ENCODE measurements at places on chromosomes 2 and 18. TPM values are rescaled to one million over a fixed set of nuclear protein-coding genes. Genes with fewer than 3 reads are reported as not detected.

NAGK gene
- total RNA-seq = 18.4 TPM

GRCh38 chr2:65746931-65747675, 314.7 kb upstream of the SPRED2 start:
- peak; percentile 38 for DNase-seq

- no peak for DNase-seq
Observed at GRCh38 chr2:181563101-181563692, 93.7 kb downstream of the CERKL start.

- DNase-seq = no peak
Observed at GRCh38 chr2:1972422-1972821, 228.1 kb upstream of the PXDN start.

DNA sequence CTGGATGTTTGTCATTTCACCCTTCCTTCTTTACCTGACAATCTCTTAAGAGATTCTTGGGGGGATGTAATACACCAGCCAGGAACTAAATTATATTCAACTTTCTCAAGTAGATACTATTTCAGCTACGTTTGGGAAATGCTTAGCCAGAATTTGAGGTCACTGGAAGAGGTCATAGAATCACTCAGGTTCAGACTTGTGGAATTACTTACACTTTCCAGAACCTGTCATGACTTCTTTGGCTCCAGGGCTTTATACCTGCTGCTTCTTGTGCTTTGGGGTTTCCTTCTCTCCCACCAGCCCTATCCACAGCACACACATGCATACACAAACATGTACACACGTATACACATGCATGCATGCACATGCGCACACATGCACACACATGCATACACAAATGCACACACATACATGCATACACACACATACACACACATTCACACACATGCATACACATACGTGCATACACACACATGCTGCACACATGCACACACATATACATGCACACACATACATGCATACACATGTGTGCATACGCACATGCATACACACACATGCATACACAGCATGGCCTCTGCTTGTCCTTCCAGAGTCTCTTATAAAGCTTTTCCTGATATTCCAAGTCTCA, 23.5 kb upstream of the ANXA4 start:
- DNase-seq = no peak

DNA sequence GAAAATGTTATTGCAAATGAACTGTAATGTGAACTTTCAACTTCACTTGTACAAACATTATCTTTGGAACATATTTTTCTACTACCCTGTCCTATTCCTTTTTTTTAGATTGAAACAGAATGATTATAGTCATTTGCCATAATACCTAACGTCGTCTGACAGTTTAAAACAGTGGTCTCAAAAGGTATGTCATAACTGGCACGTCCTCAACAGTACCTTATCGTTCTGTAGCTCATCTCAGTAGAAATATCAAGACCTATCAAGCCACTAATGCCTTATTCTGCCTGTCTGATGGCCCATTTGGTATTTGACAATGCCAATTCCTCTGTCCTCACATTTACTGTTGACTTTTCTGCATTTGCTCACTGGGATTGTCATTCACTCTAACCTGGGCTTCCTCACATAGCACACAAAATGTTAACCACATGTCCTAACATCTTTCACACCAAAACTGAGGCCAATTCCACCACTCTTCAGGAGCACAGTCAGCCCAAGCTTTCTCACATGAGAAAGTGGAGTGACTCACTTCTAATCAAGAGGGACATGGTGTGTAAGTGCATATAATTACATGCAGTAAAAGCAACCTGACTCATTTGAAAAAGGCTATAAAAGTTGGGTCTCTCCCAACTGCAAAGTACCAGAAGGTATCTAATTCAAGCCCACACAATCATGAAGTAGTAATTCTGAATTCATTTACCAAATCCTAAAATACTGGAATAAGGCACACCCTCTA, 34.8 kb downstream of the DNER start:
- DNase-seq = no peak

GRCh38 chr18:54991981-54992380, 32.7 kb upstream of the CCDC68 start:
- DNase-seq = no peak
